ENCODE measurements at places on chromosomes 1 and 21.

GRCh38 chr1:11168731-11169130 is 20.4 kb upstream of the ANGPTL7 start:
- DNase-seq: no peak

- DNase-seq: no peak
These were observed 19.8 kb downstream of the SELP start for GRCh38 chr1:169610108-169610507.

- no peak for DNase-seq
These were observed 134.9 kb downstream of the CLEC20A start for GRCh38 chr1:178361847-178362246.

DNA sequence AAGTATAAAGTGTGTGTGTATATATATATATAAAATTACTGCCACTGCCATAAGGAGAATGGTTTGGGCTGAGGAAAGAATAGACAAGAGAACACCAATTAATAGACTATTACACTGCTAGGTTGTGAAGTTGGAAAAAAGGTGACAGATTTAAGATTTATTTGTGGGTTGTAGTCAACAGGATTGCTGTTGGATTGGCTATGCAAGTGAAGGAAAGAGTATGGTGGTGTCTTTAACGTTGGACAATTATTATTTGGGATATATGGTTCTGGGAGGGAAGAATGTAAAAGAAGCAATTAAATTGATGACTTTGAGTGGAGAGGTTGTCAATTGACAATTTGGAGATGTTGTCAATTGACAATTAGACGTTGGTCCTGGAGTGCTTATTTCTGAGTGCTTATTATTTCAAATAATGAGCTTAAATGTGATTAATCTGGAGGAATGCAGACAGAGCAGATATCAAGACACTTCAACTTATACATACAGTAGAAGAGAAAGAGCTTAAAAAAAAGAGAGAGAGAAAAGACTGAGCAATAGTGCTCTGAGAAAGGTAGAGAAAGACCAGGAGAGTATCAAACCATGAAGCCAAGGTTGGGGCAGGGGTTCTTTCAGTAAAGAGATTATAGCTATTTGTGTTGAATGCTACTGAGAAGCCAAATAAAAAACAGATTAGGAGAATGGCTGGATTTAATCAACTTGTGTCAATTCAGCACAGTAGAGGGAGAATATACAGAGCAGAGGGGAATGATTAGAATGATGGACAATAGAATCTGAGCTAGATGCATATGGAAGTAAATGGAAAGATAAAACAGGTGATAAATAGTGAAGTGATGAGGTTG is 9.7 kb downstream of the PTGS2 start:
- no peak for DNase-seq

- DNase-seq: no peak
These were observed 7.6 kb downstream of the MAN1C1 start for GRCh38 chr1:25624156-25624555.

DNA sequence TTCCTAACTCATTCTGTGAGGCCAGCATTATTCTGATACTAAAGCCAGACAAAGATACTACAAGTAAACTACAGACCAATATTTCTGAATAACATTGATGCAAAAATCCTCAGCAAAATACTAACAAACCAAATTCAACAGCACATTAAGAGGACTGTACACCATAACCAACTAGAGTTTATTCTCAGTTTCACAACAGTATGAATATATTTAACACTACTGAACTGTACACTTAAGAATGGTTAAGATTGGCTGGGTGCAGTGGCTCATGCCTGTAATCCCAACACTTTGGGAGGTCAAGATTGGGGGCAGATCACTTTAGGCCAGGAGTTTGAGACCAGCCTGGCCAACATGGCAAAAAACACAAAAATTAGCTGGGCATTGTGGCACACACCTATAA is 77.0 kb downstream of the LBR start:
- DNase-seq: no peak

- no peak for DNase-seq
These were observed 88.6 kb upstream of the HNRNPU start for GRCh38 chr1:244952940-244953339.

GRCh38 chr1:201419746-201420607 is 1.6 kb downstream of the TNNI1 start:
- no peak for DNase-seq

DNA sequence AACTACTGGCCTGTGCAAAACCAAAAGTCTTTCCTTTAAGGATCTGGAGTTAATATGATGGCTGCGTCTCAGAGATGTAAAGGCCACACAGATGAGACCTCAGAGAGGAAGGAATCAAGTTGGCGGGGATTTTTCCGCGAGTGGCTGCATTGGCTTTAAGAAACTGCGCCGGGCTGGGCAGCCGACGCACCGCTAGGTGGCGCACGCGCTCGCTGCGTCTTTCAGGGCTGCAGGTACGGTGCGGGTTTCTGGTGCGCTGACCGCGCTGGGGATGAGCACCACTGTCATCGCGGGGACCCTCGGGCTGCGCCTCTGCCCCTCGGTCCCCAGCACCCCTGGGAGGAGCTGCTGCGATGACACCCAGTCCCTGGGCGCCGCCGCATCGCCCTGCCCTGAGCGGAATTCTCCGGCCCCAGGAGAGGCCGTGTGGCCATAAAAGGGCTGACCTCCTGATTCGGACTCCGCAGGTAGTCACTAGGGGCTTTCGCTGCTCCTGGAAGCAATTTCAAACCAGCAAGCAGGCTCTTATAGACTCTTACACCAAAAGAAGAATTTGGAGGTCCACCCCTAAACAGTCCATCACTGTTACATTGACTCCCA is 241.0 kb downstream of the KCNJ6 start:
- DNase-seq: peak; percentile 35

DNA sequence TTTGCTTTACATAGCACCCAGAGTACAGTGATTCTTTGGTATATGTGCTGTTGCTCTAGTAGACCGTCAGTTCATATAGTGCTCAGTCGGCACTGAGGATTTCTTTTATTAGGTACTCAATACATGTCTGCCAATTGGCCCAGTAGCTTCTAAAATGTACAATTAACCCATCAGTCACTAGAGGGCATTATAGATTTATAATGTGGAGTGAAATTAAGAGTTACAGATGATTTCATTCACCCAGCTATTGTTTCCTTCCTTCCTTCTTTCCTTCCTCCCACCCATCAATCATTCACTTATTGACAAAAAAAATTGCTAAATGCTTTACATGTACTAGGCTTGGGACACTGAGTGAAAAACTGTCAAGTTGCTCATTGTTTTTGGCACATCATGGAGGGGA is 263.6 kb upstream of the USP24 start:
- DNase-seq: no peak

GRCh38 chr21:14947613-14948160 is 117.1 kb downstream of the NRIP1 start:
- DNase-seq: no peak

GRCh38 chr1:8017495-8018197 is 8.5 kb downstream of the ERRFI1 start:
- no peak for DNase-seq

GRCh38 chr21:45064618-45065399 is 9.6 kb upstream of the ADARB1 start:
- DNase-seq: no peak

- DNase-seq: peak; percentile 50
These were observed 32.9 kb downstream of the PLEKHA6 start for GRCh38 chr1:204326771-204327300.

- no peak for DNase-seq
These were observed 150.8 kb downstream of the PEX14 start for GRCh38 chr1:10625554-10625953.

DNA sequence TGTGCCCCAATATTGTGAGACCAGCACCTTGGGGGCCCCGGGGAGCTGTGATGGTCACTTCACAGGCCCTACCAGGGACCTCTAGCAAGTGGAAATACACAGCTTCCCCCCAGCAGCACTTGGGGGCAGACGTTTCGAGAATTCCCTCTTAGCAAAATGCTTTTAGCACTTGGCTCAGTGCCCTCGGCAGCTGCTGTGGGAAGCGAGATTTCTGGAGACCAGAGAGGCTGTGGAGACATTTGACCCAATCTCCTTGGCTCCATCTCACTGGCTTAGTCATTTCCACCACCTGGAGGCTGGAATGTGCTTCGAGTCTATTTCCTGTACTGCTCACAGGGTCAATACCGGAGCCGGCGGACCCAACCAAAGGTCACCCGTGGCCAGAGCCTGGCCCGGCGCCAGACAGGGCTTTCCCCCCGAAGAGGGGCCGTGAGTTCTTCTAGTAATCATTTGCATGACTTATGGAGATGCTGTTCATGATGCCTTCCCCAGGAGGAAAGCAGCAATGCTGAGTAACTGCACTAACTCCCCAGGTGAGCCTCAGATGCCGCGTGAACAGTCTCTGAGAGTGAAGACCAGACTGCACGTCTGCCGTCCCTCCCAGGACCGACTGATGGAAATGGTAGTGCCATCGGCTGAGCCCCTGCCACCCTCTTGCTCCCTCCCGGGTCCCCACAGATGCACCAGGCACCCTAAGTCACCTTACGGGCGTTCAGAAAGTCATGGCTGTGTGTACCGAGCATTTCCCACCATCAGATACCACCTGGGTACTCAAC is 4.4 kb upstream of the C2CD2 start:
- peak; percentile 89 for DNase-seq

DNA sequence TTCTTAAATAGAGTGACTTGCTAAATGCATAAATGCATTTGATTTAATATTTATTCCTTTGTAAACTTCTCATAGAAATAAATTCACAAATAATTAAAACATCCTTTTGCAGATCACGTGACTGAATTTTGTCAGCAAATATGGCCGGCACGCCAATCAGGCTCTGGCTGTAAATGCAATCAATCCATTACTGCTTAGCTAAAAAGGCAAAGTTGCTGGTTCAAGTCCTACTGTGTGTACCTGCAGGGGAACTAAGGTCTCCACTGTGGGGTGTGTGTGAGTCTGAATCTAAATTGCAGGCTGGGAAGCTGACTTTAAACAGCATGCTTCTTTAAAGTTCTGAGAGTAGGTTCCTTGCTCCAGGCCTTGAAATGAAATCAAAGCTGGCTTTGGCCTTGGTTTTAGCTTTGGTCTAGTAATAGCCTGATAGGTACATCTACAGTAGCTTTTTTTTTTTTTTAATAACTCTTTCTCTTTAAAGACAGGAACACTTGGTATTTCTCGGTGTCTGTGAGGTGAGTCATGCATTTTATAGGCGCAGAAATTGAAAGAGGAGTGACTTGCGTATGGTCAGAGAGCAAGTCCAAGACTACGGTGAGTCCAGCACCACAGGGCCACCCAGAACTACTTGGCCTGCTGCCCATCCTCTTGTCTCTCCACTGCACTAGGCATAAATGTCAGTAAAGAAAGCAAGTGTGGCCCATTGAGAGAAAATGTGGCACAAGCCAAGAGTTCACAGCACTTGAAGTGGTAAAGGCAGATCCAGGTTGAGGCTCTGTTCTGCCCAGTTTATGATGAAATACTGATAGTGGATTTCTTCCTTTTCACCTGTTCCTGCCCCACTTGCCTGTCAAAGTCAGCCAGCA is 36.2 kb upstream of the LYST start:
- DNase-seq: peak; percentile 70

Data from adrenal gland (tissue), 19 donors.